ENCODE measurements at places on chromosomes 2 and 18.

GRCh38 chr2:8259106-8259840 lies 422.6 kb upstream of the ID2 start:
- DNase-seq: no peak

- no peak for DNase-seq
Measured at GRCh38 chr2:30261695-30262211, 30.4 kb downstream of the LBH start.

DNA sequence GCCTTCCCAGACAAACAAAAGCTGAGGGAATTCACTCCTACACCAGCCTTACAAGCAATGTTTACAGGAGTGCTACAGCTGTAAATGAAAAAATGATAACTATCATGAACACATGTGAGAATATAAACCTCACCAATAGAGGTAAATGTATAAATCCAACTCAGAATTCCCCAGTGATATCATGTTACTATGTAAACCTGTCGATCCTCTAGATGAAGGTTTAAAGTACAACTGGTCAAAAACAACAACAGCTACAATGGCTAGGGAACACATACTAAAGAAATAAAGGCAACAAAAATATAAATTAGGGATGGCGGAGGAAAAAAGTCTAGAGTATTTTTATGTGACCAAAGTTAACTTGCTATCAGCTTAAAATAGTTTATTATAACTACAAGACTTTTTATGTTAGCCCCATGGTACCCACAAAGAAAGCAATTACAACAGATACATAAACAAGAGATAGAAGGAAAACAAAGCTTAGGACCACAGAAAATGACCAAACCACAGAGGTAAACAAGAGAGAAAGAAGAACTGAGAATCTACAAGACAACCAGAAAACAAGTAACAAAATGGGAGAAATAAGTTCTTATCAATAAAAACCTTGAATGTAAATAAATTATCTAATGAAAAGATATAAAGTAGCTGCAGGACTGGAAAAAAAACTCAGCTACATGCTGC lies 8.3 kb downstream of the CERKL start:
- DNase-seq: no peak

DNA sequence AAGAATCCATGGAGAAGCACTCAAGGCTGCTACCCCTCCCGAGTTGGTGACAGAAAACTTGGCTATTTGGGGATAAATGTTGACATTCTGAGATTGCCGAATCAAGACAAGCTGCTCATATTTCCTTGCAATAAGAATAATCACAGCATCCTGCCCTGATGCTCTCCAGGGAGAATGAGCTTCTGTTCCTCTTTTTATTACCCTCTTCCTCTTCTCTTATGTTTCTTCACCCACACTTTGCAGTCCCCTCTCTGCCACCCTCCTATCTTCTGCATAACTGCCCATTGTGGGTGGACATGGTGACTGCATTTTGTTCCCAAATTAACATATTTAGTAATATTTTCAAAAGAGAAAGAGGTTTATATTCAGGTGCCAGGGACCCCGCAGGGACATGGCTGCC lies 11.9 kb upstream of the MSGN1 start:
- no peak for DNase-seq

- DNase-seq: no peak
Measured at GRCh38 chr2:45211636-45212035, 202.4 kb upstream of the SIX2 start.

DNA sequence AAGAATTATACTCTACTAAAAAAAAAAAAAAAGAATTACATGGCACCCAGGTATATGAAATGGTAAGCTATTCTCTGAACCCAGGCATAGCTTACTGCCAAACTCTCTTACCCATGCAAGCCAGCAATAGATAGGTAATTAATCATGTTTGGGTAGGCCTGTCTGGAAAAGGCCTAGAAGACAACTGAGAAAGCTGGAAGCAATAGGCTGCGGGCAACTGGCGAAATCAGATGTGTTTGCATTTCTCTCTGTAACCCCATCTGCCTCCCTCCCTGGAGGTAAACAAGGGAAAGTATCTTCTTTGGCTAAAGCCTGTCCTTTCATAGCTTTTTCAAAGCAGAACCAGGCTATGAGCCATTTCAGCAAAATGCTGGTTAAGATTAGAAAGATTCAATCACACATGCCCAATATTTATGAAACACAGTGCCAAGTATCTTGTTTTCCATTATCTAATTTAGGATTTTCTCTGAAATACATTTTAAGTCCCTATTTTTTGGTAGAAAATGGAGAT lies 934.8 kb upstream of the DDX18 start:
- DNase-seq: no peak

GRCh38 chr2:69789175-69789721 lies 40.2 kb upstream of the GMCL1 start:
- DNase-seq: no peak

DNA sequence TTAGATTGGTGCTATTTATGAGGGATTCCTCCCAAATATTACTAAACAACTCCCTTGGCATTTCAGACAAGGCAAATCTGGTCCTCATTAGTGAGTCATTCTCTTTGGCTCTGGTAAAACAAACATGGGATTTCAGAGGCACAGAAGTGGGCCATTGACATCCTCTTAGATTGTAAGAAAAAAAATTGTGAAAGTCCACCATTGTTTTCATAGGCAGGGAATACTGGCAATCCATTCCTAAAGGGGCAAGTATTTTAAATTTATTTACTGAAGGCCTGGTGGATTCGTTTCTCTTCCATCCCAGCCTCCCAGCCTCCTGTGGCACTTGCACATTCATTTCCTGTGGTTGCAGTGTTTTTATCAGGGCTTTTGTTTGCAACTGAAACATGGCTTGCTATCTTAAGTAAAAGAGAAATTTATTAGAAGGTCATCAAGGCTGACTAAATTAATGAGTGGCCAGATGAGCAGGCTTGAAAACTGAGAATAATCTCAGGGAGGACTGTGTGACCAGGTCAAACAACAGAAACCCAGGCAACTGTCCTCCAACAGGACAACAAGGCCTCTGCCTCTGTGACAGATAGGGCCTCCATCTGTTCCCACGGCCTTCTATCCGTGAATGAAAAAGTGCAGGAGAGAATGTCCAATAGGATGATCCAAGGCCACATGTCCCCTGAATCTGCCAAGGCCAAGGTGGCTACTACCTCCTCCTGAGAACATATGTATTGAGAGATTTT lies 23.1 kb upstream of the TNFAIP6 start:
- no peak for DNase-seq

DNA sequence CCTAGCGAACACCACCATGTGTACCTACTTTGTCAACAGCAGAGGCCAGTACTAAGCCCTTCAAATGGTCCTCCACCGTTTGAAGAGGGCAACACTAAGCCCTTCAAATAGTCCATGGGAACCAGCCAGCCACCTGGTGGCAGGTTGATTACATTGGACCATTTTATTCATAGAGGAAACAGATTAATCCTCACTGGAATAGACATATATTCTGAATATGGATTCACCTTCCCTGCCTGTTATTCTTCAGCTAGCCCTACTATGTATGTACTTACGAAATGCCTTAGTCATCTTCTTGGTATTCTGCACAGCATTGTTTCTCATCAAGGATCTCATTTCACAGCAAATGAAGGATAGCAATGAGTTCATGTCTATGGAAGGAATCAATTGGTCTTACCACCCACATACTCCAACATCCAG lies 10.0 kb upstream of the ZNF396 start:
- no peak for DNase-seq

DNA sequence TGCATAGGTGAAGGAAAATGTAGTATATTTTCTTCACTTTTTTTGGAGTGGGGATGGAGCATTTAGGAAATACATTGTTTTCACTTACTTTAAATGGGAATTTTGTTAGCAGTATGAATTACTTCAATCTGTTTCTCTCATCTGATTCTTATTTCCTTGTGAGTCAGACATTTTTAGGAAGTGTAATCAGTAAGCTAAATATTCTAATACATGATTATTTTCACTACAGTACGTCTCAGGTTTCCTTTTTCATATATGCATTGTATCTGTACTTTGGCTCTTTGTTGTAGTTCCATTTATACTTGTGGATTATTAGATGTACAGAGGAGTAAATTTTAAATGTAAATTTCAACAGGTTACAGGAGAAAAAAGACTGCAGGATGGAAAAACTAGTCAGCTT lies 27.9 kb downstream of the GPD2 start:
- no peak for DNase-seq

- DNase-seq: no peak
Measured at GRCh38 chr18:22470248-22471235, 52.8 kb upstream of the CTAGE1 start.

DNA sequence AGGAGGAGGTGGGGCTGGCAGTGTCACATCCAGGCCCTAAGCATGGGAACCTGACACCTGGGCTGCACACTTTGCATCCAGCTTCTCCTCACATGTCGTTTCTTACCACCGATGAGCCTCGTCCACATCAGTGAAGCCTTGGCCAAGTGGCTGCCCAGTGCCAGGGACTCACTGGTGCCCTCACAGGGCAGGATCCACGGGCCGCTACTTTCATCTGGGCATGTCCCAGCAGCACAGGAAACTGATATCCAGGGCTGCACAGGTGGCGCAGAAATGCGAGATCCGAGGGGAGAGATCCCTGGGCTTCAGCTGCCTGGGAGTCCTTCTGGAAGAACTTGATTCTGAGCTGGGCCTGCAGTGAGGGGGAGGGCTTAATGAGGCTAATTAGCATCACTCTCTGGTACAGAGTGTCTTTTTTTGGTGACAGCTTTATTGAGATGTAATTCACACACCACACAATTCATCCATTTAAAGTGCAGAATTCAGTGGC lies 291.6 kb upstream of the HDAC4 start:
- no peak for DNase-seq

GRCh38 chr2:109160714-109161440 lies 31.9 kb downstream of the SH3RF3 start:
- DNase-seq: no peak

- no peak for DNase-seq
Measured at GRCh38 chr2:60502144-60502543, 51.3 kb downstream of the BCL11A start.

GRCh38 chr2:186518291-186518690 lies 32.2 kb downstream of the ZC3H15 start:
- no peak for DNase-seq

DNA sequence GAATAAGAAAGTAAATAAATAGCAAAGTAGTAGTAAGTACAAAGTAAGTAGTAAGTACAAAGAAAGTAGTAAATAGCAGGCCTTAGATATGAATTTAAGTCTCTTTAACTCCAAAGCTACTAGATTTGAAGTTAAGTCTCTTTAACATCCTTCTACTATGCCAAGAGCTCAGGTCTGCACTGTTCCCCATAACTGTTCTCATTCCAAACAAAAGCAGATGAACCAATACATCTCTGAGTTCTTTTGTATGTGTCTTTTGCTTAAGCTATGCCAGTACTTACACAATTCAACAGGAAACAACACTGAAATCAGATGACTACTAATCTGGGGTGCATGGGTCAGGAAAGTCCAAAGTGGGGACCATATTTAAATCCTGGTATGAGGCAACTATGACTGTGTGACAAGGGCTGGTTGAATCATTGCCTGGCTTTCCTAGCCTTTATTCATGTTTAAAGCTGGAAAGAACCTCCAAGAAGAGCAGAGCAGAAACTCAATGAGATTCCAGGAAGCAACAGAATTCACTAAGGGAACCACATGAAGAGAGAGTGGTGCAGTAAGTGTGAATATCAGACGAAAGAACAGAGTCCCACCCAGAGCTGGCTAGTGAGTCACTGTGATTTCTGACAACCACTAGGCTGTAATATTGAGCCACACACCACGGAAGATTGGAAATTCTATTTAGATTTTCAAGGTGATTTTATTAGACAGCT lies 51.0 kb upstream of the CYP26B1 start:
- no peak for DNase-seq

- DNase-seq: no peak
Measured at GRCh38 chr2:214232271-214232670, 178.6 kb upstream of the VWC2L start.

GRCh38 chr2:14815201-14815600 lies 182.7 kb downstream of the LRATD1 start:
- DNase-seq: no peak

DNA sequence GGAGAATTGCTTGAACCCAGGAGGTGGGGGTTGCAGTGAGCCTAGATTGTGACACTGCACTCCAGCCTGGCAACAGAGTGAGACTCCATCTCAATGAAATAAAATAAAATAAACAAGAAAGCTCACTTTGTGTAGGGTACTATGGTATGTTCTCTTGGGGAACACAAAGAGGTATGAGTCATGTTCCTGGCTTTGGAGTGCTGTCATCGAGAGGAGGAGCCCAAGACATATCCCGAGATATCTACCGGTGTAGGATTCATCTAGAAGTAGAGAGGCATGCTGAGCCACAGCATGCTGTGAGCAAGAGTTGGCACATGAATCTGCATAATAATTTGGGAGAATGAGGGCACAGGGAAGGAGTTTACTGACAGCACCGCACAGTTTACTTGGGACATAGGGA lies 244.9 kb upstream of the EPHA4 start:
- DNase-seq: no peak

DNA sequence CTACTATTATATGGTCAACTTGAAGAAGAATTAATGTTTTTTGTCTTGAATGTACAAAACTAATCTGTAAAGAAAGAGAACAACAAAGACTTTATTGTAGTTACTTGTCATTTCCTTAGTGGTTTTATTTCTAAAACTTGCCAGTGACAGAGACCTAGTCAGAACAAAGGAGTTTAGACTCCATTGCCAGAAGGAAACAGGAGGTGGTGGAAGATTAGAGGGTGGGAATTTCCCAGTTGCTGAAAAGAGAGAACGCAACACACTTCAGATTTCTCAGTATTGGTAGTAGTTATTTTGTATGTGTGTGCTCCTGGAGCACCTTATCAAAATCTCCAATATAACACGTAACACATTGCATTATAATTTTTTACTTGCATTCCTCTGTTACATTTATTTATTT lies 81.4 kb downstream of the CDCA7 start:
- no peak for DNase-seq

DNA sequence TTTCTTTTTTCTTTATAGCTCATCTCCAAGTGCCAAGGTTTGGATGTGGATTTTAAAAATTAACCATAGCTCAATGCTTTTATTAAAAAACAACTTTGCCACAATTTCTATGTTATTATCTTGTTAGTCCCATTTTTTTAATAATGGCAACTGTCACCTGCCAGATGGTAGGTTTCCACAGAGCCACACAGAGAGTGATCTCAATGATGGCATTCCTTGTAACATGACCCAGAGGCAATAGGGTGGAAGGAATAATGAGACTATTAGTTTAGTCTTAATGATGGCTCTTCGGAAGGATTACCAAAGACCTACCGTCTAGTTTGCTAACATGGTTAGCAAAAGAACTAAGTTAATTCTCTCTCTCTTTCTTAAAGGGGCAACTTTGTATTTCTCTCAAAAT lies 64.0 kb downstream of the REL start:
- no peak for DNase-seq
